Amygdala (tissue), 56 donors: ENCODE measurements at places on chromosomes 3 and 15.
A peak's percentile ranks its signal among the peaks of the same experiment; 100 is the strongest.

- no peak for DNase-seq
These were observed 47.8 kb downstream of the ATP2B2 start for GRCh38 chr3:10457560-10457959.

GRCh38 chr15:74108111-74108510 is 22.3 kb upstream of the ISLR2 start:
- no peak for DNase-seq

DNA sequence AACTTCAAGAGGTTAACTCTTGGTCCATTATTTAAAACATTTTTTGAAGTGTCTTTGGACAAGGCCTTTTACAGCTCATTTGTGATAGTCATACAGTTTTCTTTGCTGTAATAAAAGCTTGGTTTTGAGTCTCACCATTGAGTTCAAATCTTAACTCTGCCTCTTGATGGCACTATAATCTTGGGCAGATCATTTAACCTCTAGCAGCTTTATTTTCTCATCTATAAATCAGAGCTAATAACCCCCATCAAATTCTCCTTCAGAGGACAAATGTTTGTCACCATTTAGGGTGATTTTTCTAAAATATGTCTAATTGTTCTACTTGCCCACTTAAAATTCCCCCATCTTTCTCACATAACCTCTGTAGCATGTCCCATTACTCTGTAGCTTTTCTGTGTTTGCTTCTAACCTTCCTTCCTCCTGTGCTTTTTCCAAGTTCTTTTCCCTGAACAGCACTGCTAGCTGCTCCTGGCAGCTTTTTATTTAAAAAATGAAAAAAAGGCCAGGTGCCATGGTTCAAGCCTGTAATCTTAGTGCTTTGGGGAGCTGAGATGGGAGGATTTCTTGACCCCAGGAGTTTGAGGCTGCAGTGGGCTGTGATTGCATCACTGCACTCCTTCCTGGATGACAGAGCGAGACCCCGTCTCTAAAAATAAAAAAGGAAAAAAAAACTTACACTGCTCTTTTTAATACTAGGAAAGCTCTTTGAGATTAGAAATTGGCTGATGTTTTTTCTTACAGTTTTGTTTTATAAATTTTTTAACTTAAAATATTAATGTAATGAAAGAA is 28.5 kb downstream of the UBE2E1 start:
- DNase-seq, result no peak

GRCh38 chr3:124412644-124413043 is 317.6 kb upstream of the UMPS start:
- DNase-seq, result no peak

DNA sequence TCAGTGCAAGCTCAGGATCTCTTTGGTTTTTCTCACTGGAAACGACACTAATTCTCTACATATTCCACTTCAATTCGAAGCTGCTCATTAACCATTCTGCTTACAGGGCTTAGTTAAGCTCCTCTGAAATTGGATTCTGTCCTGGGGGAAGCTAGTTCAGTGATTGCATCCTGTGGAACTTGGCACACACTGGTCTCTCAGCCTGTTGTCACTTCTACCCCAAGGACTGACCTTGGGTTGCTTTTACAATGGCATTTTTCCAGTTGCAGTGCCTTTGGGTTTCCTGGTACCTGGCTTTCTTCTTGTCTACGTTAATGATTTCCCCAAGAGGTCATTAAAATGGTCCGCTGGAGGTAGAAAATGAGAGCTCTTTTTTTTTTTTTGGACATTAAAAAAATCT is 33.3 kb upstream of the GABRB3 start:
- DNase-seq, result no peak

DNA sequence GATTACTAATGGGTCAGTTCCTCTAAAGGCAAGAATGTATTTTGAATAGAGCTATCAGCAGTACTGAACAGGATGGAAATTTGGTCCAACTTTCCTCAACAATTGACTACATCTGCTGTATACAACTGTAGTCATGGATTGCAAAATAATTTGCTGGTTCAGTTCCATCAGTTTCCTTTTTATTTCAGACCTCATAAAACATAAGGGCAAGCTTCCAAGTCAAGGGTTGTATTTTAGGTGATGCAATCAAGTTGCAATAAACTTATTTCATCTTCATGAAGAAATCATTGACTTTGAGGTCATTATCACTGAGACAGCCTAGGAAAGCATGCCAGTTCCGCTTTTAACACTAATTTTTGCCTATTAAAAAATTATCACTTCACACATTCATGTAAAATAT is 90.4 kb upstream of the TSEN2 start:
- DNase-seq, result no peak

DNA sequence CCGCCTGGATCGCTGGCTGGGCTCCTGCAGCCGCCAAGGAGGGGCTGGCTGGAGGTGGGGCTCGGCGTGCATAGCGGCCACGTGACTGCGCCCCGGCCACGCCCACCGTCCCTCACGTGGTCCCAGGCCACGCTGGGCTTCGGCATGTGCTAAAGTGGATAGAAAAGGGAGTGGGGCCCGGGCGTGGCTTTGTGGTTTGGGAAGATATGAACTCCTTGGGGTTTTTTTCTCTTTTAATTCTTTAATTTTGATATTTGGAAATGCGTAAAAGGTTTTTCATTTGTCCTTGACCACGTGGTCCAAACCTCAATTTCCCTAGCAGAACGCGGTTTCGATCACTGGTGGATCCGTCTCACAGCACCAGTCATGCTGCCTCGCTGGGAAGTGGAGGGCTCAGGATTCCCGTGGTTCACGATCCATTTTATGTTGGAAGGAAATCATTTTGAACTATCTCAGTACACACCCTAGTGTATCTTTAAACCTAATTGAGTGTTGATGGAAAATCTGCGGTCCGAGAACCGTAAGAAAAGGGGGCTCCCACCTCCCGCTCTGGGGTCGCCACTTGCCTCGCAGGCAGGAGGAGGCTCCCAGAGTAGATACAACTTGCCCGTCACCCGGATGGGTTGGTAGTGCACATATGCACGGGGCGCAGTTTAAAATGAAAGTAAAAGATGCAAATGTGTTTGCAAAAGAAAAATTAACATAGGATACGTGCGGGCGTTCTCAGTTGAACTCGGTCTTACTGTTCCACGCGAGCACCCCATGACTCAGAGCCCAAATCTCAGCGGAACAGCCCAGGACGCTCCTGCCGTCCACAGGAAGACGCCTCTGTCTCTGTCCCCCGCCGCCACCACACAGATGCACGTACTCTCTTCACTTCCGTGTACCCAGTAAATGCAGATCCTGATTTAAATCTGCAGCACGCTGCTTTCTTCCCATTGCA is 141.9 kb downstream of the PGPEP1L start:
- peak; percentile 20 for DNase-seq

GRCh38 chr3:65039754-65040210 is 352.0 kb upstream of the ADAMTS9 start:
- no peak for DNase-seq

- no peak for DNase-seq
These were observed 14.8 kb downstream of the MCM2 start for GRCh38 chr3:127612966-127613365.

- no peak for DNase-seq
These were observed 29.1 kb upstream of the MAP6D1 start for GRCh38 chr3:183854318-183855035.

GRCh38 chr3:57544181-57545125 is at the start of gene DNAH12:
DNAH12 (minus strand) TSS chr3:57544344; CDS start chr3:57542870, 1,474 bp downstream.
- peak; percentile 14 for DNase-seq

DNA sequence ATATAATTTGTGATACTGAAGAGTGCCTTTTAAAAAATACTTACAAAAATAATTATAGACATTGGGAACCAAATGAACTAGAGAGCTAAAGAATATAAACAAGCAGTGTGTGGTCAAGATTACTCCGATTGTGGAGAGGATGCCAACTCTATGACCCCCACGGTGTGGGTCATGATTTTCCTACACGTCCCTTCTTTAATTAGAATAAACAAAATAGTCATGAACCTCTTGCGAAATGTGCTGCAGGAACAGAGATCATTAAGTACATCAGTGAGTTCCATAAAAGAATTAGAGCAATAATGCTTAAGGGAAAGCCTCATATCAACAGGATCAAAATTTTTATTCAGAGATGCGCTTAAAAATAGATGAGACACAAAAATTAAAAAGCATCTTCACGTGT is 476.6 kb upstream of the ROBO1 start:
- DNase-seq, result no peak

GRCh38 chr3:42184651-42185443 is 81.1 kb downstream of the CCK start:
- no peak for DNase-seq

DNA sequence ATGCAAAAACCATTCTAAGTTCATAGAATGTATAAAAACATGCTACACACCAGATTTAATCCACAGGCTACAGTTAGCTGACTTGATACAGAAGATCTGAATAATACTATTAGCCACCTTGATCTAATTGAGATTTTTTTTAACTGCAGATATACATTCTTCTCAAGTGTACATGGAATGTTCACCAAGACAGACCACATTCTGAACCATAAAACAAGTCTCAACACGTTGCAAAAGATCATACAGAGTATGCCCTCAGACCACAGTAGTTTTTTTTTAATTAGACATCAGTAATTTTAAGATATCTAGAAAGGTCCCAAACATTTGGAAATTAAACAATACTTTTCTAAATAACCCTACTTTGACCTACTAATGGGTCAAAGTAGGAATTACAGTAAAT is 83.3 kb downstream of the FGF7 start:
- DNase-seq, result no peak

DNA sequence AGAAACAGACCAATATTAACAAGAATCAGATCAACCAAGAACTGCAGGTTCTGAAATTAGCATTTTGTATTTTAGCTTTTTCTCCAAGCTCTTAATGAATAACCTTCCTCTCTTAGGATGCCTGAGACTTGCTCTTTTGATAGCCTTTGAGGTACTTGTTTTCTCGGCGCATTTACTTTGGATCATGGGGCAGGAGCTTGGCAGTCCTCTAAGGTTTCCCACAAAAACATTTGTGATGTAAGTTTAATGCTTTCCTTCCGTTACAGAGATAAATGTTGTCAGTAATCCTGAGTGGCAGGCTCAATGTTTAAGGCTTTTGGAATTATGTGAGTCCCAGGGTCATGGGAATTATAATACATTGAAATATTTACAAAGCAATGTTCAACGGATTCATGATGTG is 137.8 kb upstream of the SNTN start:
- DNase-seq, result no peak

GRCh38 chr15:42218953-42219592 is 11.0 kb upstream of the VPS39 start:
- DNase-seq, result no peak

DNA sequence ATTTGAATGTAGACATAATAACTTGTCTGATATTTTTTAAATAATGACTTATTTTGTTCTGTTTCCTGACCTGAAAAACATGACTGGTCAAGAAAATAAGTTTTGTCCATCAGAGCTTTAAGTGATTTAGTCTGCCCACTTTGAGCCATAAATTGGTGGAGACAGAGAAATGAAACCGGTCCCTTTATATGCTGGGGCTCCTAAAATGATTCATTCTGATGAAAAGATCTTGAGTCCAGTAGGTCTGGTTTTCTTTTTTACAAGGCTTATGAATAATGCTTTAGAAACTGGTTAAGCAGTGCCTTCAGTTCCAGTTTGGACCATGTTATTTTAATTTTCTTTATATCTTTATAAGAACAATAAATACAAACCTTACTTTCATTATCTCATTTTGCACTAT is 293.2 kb downstream of the DIPK2A start:
- no peak for DNase-seq

- DNase-seq, result no peak
These were observed 74.9 kb upstream of the EPHA3 start for GRCh38 chr3:89032346-89033013.

DNA sequence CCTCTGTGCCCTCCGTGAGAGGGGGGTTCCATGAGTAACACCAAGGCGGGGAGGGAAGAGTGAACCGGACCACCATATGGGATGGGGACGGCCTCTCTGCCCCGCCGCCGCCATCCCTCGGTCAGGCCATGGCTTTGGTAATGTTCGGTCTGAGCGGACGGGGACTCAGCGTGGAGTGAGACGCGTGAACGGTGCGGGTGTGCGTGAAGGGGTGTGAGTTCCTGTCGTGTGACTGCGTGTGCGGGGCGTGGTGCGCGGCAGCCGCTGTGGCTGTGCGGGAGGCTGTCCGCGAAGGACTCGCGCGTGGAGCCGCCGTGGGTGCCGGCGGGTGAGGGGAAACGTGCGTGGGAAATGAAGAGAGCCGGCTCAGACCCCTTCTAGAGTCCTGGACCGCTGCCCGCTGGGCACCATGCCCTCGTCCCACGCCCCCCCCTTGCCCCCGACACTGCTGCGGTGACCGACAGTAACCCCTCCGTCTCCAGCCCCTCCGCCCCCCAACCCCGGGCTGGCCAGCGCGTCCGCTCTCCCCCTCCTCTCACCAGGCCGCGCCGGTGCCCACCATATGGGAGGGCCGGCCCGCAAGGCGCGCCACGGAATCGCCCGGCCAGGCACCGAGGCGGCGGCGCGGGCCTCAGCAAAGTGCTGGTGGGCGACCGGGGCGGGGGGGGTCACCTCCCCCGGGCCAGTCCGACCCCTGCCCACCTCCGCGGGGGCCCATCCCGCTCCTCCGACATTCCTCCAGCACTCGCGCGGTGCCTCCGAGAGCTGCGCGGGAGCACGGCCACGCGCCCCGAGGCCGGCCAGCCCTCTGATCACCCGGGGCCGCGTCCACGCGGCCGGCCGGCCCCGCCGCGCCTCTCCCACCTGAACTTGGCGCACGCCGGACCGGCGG is 589 bp downstream of the KLF15 start:
- no peak for DNase-seq

- peak; percentile 67 for DNase-seq
These were observed 451 bp downstream of the CHCHD4 start for GRCh38 chr3:14124223-14124614.

GRCh38 chr15:99706557-99707303 is 26.5 kb downstream of the LYSMD4 start:
- DNase-seq, result no peak

- no peak for DNase-seq
These were observed 49.2 kb downstream of the HDGFL3 start for GRCh38 chr15:83158393-83158792.

DNA sequence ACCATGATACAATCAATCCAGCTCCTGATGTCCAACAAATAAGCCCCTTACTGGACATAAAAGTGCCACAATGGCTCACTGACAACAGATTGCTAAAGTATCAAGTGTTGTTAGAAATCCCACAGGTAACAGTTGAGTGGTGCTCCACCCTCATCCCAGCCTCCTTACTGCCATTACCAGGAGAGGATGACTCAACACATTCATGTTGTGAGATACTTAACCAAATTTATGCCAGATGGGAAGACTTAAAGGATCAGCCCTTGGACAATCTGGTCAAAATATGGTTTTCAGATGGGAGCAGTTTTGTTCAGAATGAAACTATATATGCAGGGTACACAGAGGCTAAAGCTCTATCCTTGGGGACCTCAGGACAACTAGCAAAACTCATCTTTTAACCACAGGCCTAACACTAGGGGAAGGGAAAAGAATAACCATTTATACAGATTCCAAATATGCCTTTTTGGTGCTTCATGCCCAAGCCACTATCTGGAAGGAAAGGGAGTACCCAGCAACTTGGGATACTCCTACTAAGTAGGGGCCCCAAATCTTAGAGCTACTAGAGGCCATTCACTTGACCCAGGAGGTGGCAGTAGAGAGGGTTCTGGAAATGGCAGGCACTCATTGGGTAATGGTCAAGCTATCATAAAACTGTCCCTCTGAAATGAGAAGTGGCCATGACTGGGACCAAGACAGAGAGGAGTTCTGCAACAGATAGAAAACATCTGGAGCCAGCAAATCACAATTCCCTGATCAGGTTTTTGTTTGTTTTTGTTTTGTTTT is 6.9 kb upstream of the ZNF662 start:
- no peak for DNase-seq

GRCh38 chr3:149547954-149548668 is 73.6 kb downstream of the TM4SF4 start:
- DNase-seq, result no peak
